ENCODE measurements at places on chromosomes 11 and 22.

DNA sequence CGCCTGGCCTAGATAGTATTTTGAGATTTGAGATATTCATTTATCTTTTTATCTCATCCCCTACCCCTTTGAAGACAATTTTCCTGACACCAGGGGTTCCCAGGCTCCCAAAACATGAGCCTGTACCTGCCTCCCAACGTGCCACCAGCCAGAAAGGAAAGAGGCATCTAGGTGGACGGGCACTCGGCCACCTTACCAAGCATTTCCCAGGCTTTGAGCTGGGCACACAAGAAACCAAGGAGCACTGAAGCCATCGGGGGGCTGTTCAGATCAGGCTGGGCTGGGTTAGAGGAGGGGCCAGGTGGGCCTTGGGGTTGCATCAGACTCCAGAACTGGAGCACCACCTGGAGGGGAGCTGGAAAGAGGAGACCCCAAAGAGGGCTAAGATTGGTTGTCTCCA lies 28.5 kb upstream of the BAIAP2L2 start:
- no peak for DNase-seq

DNA sequence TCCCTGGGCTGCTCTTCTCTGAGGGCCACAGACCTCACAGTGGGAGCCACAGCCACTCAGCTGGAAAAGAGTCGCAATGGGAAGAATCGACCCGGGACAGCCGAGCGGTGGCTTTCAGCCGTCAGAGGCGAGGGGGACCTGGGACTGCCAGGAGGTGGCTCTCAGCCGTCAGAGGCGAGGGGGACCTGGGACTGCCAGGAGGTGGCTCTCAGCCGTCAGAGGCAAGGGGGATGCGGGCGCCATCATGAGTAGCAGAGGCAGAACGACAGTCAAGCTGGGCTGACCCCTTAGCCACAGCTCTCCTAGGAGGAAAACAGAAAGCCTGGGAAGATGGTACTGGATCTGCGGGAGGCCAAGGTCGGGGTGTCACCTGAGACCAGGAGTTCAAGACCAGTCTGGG lies 14.9 kb upstream of the MUC2 start:
- no peak for DNase-seq

GRCh38 chr11:124638500-124638899 lies 15.8 kb downstream of the TBRG1 start:
- DNase-seq, result no peak

DNA sequence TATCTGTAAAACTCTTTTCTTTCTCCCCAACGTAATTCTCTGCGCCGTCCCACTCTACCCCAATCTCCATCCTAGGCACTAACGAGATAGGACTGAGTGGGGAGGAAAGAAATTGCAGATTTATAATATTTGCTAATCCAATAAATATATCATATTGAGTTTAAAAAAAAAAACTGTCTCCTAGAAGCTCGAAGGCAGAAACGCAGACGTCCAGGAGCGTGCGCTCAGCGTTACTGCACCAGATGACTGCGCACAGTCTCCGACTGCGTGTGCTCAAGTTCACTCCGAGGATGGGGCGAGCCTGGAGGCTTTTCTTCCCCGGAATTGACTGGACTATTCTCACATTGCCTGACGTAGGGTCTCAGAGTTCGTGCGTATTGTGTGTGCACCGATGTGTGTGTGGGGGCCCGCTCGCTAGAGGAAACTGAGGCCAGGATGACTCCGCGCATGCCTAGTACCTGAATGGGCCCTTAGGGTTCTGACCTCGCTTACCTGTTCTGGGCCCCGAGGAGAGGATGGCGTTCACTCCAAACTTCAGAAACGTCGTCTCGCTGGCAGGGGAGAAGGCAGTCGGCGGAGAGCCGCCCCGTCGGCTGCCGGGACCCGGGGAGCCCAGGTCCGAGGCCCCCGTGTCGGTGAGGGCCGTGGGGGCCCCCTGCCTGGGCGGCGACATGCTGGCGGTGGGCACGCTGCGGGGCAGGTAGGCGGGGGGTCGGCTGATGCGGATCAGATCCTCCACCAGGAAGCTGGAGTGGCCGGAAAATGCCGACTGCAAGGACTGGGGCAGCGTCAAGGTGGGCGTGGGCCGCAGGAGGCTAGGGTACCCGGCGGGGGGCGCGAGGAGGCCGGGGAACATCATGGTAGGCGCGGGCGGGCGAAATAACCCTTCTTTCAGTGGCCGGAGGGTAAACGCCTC lies 551 bp downstream of the DBX1 start:
- no peak for DNase-seq

- DNase-seq, result no peak
These were observed 35.6 kb upstream of the EHF start for GRCh38 chr11:34585304-34585734.

DNA sequence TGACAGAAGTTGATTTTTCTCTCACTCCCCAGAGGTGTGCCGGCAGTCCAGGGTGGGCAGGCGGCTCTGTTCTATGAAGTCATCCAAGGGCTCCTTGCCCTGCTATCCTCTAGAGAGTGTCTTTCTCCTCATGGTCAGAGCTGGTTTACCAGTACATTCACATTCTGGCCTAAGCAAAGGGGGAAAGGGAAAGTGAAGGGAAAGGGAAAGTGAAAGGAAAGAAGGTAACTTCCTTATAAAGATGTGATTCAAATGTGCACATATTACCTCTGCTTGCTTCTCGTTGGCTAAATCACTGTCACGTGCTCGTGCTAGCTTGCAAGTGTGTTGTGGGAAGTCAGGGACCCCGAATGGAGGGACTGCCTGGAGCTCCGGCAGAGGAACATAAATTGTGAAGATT lies 2.9 kb upstream of the HTATIP2 start:
- no peak for DNase-seq

GRCh38 chr11:61617515-61617914 lies 36.6 kb upstream of the SYT7 start:
- no peak for DNase-seq

GRCh38 chr22:28743852-28744251 lies 2.0 kb downstream of the HSCB start:
- no peak for DNase-seq

DNA sequence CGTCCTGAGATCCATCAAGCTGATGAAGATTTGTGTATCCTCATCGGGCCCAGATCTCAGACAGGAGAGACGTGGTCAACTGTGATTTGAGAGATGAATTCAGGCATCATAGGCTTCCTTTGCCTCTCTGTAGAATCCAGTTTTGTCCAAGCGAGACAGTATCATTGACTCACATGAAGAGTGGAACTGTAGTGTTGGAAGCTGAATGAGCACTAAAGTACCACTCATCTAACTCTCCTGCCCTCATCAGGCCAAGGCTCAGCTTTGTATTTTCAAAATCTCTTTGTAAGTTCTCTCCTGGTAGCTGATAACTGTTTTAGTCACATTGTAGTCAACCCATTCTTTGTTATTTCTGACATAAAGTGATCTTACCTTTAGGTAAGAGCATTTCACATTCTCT lies 85.1 kb downstream of the KIRREL3 start:
- DNase-seq, result no peak

GRCh38 chr22:31085493-31085824 lies 4.3 kb downstream of the SMTN start:
- no peak for DNase-seq

DNA sequence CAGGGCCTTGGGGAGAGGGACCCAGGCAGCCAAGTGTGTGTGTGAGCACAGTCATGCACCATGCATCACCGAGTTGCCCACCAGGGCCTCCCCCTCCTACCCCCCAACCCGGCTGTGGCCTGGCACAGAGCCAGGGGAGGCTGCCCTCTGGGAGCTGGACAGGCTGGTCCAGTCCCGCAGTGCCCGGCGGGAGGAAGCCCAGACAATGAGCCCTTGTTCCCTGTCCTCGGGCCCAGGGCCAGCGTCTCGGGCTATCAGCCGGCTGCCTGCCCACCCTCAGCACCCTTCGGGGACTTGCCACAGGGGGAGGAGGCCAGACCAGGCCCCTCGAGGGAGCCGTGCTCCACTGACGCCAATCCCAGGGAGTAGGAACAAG lies 4.5 kb downstream of the LRRC75B start:
- no peak for DNase-seq

- DNase-seq, result no peak
These were observed 72.0 kb downstream of the SYN3 start for GRCh38 chr22:32985899-32986765.

DNA sequence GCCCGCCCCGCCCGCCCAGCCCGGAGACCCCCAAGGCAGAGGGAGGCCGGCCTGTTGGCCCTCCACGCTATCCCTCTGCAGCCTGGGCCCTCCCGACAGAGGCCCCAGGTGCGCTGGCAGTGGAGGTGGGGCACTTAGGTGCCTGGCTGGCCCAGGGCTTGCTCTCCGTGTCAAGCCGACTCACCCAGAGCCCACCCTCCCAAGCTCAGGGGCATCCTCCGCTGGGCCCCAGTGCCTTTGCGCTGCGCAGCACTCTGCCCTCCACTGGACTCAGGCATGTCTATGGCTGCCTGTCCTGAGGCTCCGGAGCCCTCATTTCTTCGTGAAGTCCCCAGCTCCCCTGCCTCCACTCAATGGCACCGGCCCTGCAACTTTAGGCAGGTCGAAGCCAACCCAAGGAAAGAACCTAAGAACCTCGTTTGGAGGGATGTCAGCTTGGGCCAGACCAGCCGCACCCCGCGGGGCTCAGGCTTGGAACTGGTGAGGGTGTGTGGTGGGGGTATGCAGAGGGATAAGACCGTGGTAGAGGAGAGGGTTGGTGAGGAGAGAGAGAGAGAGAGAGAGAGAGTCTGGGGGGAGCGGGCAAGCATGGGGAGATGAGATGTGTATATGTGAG lies 6.1 kb downstream of the SMIM45 start:
- DNase-seq, result no peak

All from DMS 273 treated with DMSO at 0.1 percent for 48 hours (cell line).